ENCODE measurements at places on chromosomes 2 and 18.

- no peak for DNase-seq
Observed at GRCh38 chr2:74530239-74531187, 780 bp downstream of the HTRA2 start.

DNA sequence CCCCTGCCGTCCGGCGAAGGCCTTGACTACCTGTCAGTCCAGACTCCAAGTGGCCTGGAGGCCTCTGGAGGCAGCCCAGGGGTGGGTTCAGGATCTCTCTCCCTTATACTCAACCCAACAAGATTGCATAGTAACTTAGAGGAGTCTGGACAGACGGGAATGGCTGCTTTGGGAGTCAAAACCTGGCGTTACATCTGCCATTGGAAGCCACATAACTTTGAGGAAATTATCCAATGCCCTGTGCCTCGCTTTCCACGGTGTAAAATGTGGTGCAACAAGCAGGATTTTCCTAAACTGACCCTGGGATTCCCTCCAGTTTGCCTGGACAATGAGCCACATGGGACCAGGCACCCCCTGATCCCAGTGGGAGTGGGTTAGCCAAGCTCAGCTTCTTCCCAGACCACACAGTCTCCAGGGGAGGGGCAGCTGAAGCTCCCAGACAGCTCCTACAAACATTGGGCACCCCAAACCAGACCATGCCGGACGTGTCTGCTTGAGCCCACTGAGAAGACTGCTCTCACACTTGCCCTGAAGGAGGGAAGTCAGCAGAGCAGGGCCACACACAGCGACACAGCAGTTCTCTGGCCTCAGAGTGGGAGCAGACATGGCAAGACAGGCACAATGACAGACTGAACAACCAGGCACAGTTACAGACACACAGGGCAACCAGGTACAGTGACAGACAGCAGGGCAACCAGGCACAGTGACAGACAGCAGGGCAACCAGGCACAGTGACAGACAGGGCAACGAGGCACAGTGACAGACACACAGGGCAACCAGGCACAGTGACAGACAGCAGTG, 65.6 kb upstream of the RAB6C start:
- no peak for DNase-seq

DNA sequence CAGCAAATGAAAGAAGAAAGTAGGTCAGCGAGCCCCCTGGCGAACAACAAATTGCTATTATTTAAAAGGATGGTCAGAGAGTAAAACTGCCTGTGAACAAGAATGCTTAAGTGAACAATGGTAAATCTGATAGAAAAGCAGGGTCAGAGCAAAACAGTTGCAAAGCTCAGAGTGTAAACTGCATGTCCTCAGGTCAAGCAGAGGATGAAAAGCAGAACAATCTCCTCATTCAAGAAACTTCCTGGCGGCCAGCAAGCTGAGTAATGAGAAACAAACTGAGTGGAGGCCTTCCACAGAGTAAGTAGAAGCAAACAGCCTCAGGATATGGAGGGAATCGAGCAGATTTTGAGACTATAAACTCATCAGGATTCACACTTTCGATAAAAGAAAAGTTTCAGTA, 117.9 kb downstream of the PPP1R1C start:
- DNase-seq = no peak

DNA sequence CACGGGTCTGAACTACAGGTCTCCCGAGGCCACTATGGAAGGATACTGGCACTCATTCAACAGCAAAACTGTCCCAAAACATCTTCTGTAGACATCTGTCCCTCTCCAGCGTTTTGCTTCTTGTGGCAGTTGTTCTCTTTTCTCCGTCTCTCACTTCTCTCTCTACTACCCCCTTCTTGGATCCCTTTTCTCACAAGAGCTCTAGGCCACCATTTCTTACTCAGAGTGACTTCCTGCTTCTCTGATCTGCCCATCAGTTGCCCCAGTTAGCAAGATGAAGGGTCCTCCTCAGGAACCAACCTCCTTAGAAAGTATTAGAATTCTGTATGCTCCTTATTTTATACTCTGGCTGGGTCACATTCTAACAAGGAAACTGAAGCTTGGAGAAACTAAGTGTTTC, 32.6 kb downstream of the BCL2 start:
- no peak for DNase-seq

DNA sequence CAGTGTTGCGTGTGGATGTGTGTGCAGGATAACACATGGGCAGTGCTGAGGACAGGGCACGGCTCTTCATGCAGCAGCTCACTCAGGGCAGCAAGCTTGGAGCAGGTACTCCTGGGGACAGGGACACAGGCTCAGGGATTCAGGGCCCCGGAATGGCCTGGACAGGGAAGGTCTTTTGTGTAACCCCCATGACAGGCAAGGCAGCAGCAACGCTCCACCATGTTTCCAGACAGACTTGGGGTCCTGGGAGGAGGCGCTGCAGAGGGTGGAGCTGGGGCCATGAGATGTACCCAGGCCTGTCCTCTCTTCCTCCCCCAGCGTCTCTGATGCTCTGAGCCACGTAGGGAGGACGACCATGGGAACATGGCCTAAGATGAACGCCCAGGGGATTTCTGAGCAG, 58.3 kb downstream of the ADNP2 start:
- DNase-seq = no peak

DNA sequence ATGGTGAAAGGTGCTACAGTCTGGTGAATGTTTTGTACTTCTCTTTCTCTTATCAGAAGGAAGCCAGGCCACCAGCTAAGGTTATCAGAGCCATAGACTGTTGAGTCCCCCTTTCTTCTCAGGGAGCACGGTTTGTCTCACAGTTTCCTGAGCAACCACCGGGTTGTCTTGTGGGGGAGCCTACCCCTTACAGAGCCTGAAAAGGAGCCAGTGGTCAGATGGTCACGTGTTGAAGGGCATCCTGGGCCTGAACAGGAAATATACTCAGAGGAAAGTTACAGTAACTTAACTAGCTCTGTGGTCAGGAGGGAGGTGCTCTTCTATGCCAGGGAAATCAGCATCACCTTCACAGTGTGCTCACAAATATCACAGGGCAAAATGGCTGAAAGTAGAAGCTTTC, 11.6 kb downstream of the CD28 start:
- DNase-seq = no peak

DNA sequence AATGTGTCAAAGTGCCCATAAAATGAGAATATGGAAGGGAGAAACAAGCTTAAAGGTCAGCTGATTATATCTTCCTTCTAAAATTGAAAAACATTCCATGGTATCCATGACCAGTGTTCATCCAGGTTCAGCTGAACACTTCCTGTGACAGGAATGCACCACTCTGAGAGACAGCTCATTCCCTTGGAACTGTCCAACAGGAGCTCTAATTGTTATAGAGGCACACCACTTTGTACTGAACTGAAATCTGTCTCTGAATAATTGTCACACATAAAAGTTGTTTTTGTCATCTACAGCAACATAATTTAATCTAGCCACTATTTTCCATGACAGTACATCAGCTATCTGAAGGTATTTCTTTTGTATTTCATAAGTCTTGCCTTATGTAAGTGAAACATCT, 195.9 kb upstream of the ZNF804A start:
- DNase-seq = no peak

DNA sequence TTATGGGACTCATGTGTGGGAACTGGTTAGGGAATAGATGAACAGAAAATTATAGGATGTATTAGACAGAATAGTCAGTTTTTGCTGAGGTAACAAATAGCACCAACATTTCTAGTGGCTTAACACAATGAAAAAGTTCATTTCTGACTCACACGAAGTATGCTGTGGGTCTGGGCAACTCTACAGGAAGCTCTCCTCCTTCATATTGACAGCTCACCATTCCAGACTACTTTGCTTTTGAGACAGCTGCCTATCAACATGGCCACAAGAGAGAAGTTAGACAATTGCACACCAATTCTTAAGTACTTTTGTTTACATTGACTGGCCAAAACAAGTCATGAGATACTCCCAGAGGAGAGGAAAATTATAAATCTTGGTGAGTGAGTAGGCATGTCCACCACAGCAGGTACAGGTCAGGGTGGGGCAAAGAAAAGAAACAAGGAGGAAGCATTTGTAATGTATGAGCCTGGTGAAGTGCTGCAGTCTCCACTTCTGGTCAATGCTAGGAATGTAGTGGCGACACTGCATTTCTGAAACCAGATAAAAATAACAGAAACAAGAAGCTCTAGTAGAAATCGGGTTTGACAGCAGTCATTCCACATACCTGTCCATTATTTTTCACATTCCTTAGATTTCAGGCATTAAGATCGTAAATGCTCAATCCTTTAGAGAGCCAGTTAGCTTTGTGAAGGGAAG, 141.6 kb downstream of the ICOS start:
- DNase-seq = no peak

DNA sequence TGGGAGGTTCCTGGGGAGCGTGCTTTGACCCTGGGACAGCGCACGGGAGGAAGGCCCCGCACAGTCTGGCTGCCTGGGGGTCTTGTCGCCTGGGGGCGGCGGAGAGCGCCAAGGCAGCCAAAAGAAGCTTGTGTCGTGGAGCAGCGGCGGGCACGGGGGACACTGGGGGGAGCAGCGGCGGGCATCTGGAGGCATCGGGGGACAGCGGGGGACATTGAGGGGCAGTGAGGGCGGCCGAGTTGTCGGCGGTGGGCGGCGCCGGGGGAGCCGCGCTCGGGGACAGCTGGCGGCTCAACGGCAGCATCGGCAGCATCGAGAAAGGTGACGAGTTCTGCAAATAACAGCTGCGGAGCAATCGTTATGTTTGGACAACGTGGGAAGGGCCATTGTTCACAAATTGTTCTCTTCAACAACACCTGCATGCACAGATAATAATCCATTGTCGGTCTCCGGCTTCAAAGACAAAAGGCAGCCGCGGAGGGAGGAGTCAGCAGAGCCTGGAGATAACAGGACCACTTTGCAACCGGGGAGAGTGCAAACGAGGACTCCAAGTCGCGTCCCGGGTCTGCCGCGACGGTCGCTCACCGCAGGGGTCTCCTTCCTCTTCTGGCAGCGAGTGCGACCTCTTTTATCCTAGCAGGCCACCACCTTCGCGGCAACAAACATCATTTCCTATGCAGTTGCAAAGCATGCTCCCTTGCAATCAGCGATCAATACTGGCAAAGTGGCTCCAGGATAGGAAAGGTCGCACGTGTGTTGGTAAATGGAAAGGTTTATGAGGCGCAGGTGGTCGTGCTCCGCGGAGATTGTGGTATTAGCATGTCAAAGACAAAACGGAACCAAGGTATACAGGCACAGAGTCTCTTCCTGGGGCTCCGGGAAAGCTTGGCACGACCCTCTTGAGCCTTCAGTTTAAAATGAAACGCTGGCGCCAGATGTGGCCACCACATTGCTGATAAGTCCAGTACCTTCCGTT, 132.3 kb upstream of the DLX2 start:
- no peak for DNase-seq

DNA sequence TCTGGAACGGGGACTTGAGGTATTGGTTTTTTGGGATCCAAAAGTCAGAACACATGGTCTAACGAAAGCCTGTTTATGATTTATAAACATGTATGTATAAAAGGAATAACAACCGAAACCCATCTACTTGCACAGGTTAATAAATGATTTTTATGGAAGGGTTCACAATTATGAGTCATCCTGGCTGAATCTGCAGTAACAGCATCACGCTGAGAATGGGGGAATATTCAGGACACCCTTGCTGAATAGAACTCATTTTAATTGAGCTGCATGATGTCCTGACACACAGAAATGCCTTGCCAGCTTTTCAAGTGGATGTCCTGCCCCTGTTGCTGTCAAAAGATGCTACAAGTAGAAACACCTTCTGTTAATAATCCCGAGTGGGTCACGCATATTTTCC, 54.7 kb upstream of the TGFA start:
- no peak for DNase-seq

DNA sequence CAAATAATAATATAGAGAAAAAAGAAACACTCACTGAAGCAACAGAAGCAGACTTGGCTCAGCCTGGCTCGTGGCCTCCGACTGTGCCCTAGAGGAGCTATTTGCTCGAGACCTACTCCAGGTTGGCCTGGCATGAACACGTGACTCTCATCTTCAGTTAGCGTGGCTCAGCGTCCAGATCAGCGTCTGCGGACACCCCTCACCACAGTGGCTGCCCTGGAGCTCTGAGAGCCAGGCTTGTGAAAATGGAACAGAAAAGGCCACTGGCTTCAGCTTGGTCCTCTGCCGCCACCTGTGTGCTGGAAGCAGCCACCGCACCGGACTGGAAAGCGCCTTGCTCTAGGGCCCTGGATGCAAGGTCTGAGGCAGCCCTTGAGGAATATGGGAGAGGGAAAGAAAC, 1184.0 kb upstream of the GYPC start:
- no peak for DNase-seq

DNA sequence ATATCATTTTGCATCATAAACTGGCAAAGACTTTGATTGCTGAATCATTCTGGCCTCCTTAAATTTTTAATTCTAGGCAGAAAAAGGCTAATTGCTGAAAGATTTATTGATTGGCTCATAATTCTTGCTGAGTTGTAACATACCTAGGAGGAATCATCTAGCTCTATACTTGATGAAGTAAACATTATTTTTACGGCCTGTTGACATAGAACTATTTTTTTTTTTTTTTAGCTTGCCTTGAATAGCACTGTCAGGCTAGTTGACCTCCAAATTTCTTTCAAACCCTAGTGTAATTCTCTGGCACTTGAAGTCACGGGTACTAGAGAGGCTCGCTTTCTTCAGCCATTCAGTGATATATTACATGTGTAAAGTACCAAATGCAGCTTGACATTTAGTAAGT, 2.8 kb downstream of the SERPINB12 start:
- DNase-seq = no peak

DNA sequence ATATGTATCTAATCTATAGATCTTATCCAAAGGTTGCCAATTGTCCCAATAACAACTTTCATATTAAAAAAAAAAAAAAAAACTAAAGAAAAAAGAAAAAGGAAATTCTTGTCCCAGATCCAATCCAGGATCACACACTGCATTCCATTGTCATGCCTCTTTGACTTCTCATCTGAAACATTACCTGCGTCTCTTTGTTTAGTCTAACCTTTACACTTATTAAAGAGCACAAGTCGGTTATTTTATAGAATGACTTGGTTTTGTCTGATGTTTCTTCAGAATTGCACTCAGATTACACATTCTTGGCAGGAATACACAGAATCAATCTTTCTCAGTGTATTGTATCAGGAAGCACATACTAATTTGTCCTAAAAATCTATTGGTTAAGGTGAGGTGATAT, 392.5 kb upstream of the KLHL29 start:
- no peak for DNase-seq

DNA sequence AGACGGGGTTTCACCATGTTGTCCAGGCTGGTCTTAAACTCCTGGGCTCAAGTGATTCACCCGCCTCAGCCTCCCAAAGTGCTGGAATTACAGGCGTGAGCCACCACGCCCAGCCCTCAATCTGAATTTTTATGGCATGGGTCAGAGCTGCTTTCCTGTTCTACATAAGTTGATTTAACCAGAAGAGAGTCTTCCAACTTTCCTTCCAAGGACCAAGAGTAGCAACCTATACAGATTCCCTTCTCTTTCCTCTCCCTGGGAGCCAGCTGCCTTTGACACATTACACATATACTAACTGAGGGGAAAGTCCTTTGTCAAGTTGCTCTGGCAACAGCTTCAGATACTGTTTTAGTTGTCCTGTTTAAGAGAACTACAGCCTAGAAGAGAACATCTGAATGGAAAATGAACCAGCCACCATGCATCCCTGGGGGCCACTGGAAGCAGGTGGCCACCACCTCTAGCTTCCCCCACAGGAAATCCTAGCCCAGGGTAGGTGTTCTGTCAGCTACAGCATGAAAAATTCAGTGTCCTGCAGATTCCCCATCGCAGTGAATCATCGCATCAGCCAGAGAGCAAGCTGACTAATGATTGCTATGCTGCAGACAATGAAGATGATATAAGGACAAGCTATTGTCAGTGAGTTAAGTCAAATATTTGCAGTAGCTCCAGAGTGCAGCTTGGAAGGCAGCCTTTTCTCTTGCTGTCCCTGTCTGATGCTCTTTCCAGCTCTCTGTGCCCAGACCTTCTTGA, 62.9 kb downstream of the POMC start:
- DNase-seq = no peak
